ENCODE measurements at places on chromosomes 11 and 22.

DNA sequence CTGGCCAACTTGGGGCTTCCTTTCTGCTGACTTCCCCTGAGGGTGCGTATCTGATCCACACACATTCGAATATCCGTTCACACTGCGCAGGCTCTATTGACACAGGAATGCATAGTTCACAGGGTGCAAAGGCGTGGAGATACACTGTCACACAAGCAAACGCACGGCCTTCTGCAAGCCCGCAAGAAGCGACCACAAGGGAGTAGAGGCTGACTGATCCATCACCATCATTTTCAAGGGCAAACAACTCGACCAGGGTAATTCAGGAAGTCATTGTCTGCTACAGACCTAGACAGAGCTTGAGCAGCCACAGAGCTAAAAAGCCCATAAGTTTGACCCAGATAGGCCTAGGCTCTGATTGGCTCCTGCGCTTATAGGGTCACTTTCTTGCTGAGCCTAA is 392.3 kb downstream of the MN1 start:
- H3K27me3 ChIP-seq = no peaks in the 10 kb centered on the region
- no peaks in the 10 kb centered on the region for H3K4me1 ChIP-seq
- H3K4me3 ChIP-seq = no peak overlapping the region
- no peaks in the 10 kb centered on the region for H3K36me3 ChIP-seq
- DNase-seq = no peak
- H3K27ac ChIP-seq = no peak overlapping the region

DNA sequence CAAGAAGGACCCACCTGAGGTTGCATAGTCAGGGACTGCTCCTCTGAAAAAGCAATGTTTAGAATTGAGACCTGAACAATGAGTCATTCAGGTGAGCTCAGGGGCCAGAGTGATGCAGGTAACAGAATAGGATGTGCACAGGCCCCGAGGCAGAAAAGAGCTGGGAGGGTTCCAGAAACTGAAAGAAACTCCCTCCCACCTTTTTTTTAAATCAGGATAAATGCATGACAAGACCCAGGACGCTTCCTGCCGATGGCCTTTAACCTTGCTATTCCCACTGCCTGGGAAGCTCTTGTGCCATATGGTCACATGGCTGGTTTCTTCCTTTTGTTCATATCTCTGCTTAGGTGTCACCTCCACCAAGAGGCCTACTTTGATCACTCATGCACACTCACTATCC is 214.2 kb upstream of the ZBED5 start:
- no peak overlapping the region for H3K4me3 ChIP-seq
- H3K36me3 ChIP-seq = no peaks in the 10 kb centered on the region
- DNase-seq = no peak
- no peaks in the 10 kb centered on the region for H3K27me3 ChIP-seq

- H3K4me3 ChIP-seq = no peak overlapping the region
- DNase-seq = no peak
- H3K4me1 ChIP-seq = peaks cover 5% of the 10 kb centered on the region
- no peak overlapping the region for H3K27ac ChIP-seq
These were observed 5.4 kb downstream of the PAX6 start for GRCh38 chr11:31805629-31806185.

DNA sequence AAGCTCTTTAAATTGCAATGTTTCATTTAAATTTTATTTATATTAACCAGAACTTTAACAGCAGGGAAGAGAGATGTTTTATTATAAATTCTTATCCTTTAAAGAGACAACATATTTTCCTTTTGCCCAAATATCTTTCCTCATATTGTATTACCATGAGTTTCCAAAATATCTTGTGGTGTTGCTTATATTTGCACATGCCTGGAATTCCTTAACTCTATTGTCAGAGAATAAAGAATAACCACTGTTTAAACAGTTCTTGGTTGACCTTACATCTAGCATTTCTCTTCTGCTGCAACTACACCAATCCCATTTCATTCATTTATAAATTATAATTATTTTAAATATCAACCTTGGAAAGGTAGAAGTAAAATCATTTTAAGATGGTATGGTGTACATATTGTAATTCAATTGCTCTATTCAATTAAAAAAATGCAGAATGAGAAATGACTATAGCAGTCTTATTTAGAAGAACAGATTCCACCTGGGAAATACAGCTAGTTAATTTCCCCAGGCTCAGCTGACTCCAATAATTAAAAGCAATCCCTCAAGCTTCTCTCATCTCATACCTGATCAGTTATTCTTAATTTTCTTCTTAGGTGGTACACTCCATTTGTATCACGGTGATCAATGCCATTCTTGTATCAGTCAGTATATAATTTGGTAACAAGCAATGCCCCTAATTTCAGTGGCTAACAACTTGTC is 923.3 kb downstream of the KCNA4 start:
- H3K27ac ChIP-seq = no peak overlapping the region
- DNase-seq = no peak
- H3K27me3 ChIP-seq = no peaks in the 10 kb centered on the region
- H3K4me3 ChIP-seq = no peak overlapping the region
